Activated T-helper 1 cell treated with Interleukin-2 at 50 U/mL for 16 hours (primary cell): ENCODE measurements at places on chromosomes 6 and 20.

DNA sequence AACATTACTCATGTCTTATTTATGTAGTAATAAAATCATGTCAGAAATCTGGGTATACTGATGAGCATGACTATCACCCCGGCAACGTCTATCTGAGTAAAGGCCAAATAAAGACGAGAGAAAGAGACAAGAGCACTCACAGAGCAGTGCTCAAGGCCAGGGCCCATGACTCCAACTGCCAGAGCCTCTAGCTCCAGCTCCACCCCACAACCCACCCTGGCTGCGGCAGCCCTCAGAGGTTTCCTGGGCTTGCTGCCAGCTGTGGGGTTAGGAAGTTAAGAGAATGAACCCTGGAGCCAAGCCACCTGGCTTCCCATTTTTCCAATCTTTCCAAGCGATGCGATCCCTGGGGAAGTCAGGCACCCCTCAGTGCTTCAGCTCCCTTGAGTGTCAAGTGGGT is 92.0 kb upstream of the PAX1 start:
- DNase-seq = no peak

- DNase-seq = no peak
These were observed at the start of gene PTK7 for GRCh38 chr6:43075670-43076463. TSS of gene PTK7 (plus strand) at chr6:43076314. CDS start at chr6:43076489, 175 bp downstream.

GRCh38 chr6:34560366-34561226 is 4.5 kb upstream of the SPDEF start:
- DNase-seq = no peak

DNA sequence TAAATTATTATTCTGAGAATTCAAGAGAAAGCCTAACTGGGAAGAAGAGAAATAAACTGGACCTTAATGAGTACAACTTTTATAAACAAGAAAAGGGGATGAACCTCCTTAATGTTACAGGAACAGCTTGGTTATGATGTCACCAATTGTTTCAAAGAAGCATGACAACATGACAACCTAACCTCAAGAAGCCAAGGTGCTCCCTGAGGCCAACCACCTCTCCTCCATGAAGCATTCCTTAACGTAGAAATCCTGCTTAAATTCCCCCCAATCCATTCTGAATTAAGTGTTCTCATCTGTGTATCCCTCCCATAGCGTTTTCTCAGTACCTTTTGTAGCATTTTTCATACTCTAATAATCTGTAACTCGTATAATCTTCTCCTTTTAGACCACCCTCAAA is 1.7 kb downstream of the HBS1L start:
- DNase-seq = no peak

DNA sequence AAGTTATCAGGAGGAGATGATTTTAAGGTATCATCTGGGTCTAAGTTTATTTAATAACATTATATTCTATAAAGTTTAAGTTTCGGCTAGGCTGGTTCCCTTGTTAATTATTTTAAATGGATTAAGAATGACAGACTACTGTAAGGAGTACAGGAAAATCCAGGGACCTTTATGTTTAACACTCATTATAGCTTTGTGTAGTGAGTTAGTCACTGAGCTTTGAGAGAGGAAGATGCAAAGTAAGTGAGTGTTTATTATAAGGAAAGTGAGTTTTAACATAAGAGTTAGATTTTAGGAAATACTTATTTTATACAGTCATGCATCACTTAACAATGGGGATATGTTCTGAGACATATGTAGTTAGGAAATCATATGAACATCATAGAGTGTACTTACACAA is 485.5 kb downstream of the MMUT start:
- no peak for DNase-seq

DNA sequence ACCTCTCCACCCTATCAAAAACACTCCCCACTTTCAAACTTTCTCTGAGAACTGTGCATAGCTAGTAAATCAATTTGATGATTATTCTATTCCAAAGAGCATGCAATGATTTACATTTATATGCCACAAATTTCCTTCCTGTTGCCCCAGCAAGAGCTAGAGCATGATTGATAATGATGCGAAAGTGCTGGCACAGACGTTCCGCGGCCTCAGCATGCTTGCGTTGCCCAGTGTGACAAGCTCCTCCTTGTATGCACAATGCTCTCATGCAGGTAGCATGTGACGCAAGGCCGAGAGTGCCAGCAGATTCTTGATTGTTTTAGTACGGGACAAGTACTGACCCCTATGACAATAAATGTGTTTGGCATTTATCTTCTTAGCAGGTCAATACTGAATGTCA is 696.3 kb upstream of the SLC35B3 start:
- no peak for DNase-seq
